ENCODE measurements at places on chromosomes 7 and 10.

GRCh38 chr10:44313761-44314165 lies 71.1 kb downstream of the CXCL12 start:
- DNase-seq = no peak

DNA sequence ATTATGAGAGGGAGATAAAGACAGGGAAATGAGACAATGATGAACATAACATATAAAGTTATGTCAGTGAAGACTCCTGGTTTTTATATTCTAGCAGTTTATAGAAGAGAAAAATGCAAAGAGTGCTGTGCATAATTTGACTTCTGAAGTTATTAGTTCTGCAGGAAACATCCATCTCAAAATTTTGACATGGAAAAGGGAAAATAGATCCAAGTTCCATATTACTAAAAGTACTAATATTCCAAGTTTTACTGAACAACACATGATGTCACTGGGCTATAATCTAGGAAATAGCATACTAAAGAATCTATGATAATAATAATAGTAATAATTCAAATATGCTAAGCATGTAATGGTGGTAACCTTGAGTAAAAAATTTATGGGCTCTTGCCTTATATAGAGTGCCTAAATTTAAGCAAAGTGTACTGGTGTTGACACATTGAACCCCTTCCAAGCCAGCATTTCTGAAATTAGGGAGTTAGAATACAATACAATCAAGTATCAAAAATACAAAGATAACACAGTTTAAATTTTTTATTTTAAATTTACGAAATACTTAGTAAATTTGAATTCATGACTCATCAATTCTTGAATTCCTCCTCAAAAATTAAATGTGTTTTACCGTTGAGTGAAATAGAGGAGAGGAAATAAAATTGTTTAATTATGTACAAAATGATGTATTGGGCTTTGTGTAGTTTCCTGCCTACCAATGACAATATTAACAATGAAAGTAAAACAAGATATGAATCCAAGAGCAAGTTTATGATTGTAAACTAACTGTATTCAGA lies 102.8 kb upstream of the KCND2 start:
- no peak for DNase-seq

DNA sequence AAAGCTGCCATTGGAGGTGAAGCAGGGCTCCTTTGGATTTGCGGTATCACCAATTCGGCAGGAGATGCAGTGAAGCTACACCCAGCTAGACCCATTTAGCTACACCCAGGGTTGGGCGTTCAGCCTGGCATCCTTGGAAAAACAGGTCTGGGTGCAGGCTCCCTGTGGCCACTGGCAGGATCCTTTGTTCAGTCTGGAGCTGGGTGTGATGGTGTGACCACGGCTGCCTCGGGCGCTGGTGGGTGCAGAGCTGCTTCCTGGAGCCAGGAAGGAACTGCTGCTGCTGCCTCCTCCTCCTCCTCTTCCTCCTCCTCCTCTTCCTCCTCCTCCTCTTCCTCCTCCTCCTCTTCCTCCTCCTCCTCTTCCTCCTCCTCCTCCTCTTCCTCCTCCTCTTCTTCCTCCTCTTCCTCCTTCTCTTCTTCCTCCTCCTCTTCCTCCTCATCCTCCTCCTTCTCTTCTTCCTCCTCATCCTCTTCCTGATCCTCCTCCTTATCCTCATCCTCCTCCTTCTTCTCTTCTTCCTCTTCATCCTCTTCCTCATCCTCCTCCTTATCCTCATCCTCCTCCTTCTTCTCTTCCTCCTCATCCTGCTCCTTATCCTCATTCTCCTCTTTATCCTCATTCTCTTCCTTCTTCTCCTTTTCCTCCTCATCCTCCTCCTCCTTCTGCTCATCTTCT lies 84.0 kb downstream of the GRK5 start:
- DNase-seq = no peak

DNA sequence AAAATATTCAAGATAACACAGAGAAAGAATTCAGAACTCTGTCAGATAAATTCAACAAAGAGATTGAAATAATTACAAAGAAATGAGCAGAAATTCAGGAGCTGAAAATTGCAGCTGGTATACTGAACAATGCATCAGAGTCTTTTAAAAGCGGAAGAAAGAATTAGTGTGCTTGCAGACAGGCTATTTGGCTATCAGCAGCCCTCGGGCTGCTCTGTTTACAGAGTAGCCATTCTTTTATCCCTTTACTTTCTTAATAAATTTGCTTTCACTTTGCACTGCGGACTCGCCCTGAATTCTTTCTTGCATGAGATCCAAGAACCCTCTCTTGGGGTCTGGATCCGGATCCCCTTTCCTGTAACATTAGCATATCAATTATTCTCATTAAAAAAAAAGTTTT lies 1040.0 kb downstream of the SORCS3 start:
- DNase-seq = no peak

DNA sequence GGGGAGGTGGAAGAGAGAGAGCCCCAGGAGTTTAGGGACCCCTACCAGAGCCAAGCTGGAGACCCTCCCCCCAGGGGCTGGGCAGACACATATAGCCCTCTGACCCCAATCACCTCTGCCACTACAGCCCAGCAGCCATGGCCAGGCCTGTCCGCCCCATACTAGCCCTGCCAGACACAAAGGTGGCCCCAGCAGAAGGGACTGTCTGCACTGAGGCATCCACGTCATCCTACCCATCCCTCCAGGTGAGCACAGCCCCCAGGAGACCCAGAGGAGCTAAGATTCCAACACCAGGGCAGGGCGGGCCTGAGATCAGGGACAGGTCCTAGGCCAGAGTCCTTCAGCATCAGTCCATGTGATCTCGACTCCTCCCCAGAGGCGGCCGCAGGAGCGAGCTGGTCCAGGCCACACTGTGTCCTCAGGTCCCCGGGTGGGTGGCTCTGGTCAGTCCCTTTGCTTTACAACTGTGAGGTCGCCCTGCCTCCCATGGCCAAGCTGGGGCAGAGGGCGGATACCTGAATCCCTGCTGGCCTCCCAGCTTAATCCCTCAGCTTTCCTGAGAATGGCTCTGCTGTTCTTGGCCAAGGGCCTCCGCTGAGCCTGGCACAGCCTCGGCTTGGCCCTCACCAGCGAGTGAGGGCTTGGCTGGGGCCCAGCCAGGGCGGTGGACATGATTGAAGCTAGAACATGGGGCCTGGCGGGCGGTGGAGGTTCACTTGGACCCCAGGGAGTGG lies 14.3 kb upstream of the ELN start:
- no peak for DNase-seq

DNA sequence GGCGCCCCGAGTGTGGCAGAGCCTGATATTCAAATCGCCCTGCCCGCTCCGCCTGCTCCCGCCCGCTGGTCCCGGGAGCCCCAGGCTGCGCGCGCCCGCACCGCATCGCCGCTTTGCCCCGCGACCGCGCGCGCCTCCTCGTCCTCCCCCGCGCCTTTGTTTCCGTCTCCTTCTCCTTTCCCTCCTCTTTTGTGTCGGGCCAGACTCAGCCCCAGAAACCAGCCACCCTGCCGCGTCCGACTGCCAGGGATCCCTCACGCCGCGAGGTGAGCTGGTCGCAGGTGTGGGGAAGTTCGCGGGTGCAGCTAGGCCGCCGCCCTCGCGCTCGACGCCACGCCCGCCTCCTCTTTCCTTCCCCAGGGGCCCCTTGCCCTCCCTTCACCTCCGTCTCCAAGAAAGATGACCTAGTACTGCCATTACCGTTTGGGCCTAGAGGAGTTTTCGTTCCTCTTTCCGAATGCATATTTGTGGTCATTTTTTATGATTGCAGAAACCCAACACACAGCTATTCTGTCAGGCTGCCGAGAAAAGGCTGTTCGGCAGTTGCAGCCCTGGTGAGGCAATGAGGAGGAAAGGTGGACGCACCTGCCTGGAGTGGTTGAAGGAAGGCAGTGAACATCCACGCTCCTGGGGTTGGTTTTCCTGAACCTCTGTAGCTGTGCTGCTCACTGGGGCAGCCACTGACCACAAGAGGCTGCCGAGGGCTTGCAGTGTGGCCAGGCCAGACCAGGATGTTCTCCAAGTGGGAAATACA lies 107.3 kb downstream of the SNX10 start:
- peak; percentile 83 for DNase-seq

DNA sequence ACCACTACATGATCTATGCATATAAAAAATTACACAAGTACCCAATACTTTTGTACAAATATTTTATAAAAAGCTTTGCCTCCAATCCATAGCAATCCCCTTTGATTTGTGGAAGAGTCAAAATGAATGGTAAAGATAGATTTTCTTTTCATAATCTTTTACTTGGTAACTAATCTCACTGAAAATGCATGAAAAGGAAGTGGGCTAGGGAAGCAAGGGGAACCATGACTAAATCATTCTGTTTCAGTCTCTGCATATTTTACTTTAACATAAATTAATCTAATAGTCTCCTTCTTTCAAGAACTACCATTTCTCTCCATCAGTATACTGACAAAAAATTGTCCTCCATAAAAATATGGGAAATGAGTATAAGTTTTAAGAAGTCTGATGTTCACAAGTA lies 96.9 kb downstream of the TES start:
- no peak for DNase-seq

DNA sequence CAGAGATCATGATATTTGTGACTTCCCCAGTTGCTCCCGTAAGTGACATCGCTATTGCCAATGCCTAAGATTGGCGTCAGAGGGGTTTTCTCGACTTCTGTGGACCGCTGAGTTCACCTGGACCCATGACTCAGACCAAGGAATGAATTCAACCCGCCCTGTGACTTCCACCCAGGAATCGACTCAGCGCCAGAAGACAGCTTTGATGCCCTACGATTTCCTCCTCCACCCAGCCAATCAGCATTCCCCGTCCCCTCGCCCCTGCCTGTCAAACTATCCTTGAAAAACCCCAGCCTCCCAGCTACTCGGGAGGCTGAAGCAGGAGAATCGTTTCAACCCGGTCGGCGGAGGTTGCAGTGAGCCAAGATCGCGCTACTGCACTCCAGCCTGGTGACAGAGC lies 58.3 kb downstream of the MICALL2 start:
- DNase-seq = no peak

DNA sequence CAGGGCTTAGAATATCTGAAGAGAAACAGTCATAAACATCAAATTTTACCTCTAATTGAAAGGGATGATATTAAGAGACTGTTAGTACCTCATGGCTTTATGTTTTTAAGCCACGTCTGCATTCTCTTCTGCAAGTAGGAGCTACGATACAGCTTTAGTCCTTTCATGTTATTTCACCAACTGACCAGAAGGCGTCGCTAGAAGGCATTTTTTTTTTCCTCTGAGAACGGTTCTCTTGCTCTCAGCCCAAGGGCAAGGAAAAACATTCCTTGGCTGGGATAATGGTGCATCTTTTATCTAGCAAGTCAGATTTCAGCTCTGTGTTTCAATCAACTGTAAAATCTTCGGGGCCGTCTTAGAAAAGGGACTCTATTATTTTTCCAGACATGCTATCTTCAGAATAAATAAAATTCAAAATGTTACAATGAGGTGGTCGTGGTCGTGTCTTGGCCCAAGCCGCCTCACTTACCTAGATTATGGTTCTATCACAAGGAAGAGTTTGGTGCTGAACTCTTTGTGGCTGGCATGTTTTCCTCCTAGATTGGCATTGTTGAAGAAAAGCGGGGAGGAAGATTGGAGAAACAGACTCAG lies 41.6 kb upstream of the LYZL2 start:
- DNase-seq = no peak

GRCh38 chr7:30970074-30970473 lies 6.3 kb downstream of the GHRHR start:
- no peak for DNase-seq

DNA sequence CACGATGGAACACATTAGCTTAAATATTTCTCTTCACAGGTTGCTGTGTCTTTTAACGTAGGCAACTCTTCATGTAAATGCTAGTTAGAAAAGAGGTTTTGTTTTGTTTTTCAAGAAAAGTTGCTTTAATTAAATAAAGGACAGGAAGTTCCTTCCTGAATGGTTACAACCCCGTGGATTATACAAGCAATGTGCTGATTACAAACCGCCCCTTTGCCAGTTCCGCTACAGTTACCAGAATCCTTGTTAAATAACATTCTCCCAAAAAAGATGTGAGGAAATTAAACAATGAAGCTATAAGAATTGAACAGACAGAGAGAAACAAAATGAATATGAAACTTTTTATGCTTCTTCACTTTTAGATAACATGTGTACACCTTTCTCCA lies 75.1 kb downstream of the LYZL2 start:
- DNase-seq = peak; percentile 27

DNA sequence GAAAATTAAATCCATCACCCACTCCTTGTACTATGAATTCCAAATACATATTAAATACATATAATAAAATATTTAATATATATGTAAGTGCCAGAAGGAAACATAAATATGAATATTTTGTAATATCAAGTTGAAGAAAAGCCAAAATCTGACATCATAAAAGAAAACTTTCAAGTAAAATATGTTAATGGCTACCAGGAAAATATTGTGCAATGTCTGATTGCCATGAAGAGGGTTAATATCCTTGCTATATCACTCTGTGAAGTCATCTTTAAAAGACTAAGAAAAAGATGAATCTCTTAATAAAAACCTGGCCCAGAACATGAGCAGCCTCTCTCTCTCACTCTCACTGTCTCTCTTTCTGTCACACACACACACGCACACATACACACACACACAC lies 130.2 kb downstream of the EGFR start:
- no peak for DNase-seq

DNA sequence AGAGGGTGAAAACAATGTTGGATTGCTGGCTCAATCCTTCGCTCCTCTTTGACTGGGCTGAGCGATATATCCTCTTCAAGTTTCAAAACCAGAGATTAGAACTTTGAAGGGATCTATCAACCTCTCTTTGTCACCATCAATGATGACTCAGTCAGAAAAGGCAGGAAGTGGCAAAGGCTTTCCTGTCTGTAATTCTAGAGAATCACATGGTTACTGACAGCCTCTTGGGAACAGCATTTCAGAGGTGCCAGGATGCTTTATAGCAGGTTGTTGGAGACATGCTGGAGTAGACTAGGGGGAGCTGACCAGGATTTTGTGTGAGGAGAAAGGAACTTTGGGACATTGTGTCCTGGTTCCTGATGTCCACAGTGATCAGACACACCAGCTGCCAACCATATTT lies 81.3 kb downstream of the PRKCQ start:
- no peak for DNase-seq

DNA sequence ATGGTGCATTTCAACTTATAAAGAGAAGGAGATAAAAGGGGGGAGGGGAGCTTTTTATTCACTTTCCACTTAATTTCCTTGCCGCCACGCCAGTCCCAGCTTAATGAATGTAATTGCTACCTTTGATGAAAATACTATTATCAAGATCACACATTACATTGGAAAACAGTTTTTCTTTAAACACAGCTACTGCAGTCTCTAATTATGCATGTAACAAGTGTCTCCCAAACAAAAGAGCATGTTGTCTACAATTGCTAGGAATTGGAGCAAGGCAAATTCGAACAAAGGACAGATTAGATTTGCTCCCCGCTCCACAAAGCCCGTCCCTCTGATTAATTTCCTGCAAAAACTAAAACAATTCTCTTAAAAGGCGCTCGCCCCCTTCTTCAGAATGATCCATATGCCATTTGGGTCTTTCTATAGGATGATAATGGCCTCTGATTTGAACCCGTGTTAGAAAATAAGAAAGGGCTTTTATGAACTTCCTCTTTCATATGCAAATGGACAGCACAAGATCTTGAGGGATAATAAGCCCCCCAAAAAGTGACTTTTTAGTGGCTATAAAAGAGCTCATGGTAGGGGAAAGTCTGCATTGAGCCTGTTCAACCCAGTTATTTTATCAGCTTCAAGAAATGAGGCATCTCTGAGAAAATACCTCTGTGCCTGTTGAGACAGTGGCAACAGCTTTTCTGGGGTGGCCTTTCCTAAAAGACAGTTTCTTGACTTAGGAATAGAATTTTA lies 60.6 kb downstream of the ACADSB start:
- no peak for DNase-seq

GRCh38 chr7:113698556-113699220 lies 220.1 kb downstream of the PPP1R3A start:
- no peak for DNase-seq
